ENCODE measurements at places on chromosomes 1 and 21.

- DNase-seq = no peak
These were observed 8.7 kb downstream of the TNFRSF14 start for GRCh38 chr1:2564815-2565374.

- DNase-seq = peak; percentile 50
These were observed 33.9 kb upstream of the LGALS8 start for GRCh38 chr1:236489710-236490377.

- DNase-seq = no peak
These were observed 178.2 kb upstream of the CAMK1G start for GRCh38 chr1:209405183-209405814.

DNA sequence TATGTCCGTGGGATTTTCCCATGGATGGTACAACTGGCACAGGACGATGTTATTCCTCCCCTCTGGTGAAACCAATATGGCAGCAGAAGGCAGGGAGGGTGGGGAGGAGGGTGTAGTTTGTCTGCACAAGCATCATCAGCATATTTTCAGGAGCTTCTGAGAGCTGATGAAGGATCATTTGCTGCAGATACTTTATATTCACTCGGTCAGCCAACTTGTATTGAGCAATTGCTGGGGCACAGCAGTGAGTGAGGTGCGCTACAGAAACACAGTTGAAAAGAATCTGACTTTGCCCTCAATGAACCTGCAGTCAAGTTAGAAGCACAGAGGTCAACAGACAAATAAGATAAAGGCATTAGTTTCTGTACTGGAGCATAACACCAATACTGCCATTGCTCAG lies 13.0 kb downstream of the PKP1 start:
- no peak for DNase-seq

GRCh38 chr1:24319962-24320361 lies 805 bp downstream of the GRHL3 start:
- no peak for DNase-seq

DNA sequence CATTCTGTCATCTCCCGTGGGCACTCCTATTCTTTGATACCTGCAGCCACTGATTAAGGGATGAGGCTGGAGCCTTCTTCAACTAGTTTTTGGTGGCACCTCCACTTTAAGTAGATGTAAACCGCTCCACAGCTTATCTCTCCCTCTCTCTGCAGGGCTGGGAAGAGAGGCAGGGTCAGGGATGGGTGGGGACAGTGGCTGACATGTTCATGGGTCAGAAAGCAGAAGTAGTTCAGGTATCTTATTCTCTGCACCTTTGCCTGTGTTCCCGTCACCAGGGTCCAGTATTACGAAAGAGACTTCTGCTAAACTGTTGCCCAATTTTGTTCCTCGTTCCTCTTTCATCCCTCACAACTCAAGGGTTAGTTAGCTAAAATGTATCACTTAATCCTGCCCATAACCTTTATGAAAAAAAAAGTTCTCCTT lies 51.7 kb upstream of the EDEM3 start:
- DNase-seq = peak; percentile 16
